ENCODE measurements at places on chromosomes 3 and 15.

DNA sequence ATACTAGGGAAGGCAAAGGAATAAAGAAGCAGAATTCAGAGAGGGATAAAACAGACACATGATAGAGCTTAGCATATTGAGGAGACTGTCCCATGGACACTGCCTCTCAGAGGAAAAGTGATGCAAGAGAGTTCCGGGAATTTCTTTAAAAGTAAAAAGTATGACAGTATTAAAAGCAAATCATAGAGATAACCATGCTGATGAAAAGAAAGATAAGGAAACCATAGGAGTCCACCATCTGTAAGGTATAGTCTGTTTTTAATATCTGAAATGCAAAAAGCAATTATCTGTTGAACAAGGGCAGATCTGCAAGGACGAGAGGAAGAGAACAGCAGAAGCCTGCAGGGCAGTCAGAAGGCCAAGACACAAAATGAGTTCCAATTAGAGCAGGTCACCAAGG is 495.9 kb upstream of the GOLIM4 start:
- no peak for DNase-seq

GRCh38 chr15:64987136-64987535 is 2.6 kb downstream of the SPG21 start:
- no peak for DNase-seq

DNA sequence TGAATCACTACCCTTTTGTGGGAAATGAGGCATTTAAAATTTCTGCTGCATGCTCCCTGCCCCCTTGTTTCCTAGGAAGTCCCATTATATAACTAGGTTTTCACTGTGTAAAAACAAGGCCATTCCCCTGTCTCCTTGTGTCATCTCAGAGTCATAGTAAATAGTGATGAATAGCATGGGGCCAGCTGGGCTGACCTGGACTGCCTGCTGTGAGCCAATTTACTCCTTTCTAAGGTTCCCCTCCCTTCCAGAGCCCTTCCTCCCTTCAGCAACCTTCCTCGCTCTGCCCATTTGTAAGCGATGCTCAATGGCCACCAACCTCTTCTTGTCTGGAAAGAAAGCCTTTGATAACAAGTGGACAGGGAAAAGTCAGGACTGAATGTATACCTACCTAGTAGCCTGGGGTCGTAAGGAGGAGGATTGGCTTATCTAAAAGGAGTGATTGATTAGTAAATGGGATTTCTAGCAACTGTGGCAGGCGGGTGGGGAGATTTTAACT is 11.7 kb downstream of the ITGA11 start:
- DNase-seq, result no peak

GRCh38 chr3:56855856-56856512 is 54.2 kb upstream of the ARHGEF3 start:
- DNase-seq, result no peak

DNA sequence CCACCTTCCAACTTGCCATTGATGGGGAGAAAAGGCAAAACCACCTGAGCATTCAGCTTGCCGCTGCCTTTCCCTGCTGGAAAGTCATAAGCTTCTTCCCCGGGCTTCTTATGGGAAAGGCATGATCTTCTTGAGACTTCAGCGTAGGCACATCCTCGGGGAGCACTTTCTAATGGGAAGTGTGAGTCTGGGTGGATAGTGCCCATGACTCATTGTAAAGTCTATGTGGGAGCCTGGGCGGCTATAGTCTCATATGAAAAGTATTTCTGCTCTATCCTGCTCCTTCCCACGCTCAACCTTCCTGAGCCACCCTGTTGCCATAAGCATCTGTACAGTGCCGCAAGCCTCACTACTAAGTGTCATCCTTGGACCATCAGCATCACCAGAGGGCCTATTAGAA is 309.9 kb upstream of the THBS1 start:
- no peak for DNase-seq

DNA sequence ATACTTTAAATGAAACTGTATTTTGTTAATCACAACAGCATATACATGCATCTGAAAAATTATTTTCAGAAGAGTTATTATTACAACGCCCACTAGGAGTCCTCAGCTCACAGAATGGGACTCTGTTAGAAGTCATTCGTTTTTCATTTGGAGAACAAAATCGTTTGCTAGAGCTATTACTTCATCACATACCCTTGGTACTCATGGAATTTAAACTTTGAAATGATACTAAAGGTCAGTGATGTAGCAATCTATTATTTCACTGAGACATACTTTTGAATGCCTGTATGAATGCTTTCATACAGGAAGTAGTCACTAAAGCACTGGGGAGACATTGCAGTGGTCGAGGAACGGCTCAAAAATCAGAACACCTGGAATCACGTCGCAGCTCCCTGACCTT is 198.1 kb downstream of the MBNL1 start:
- DNase-seq, result no peak
